ENCODE measurements at places on chromosomes 3 and 15. TPM values are rescaled to one million over a fixed set of nuclear protein-coding genes. Genes with fewer than 3 reads are reported as not detected.

The CYP1A2 gene
- not detected for total RNA-seq

DNA sequence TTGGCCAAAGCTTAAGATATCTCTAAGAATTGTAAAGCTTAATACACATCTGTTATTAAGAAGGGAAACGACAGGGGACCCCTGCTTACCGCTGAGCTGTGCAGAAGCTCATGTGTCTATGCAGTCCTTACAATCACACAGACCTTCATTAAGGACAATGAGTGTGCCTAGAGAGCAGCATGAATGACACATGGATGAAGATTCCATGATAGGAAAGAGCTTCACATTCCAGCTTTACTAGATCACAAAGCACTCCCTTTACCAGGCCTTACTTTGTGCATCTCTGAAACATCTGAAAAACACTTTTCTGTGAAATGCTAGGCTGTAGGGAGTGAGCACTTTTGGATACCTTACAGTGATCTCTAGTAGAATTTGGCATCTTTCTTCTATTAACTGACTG lies 32.0 kb downstream of the RNF168 start:
- DNase-seq: no peak
- no peaks in the 10 kb centered on the region for H3K4me1 ChIP-seq
- H3K27ac ChIP-seq: no peak overlapping the region
- H3K36me3 ChIP-seq: peaks cover 12% of the 10 kb centered on the region
- H3K4me3 ChIP-seq: no peak overlapping the region
- no peaks in the 10 kb centered on the region for H3K27me3 ChIP-seq

The IGSF11 gene
- 2.2 TPM for total RNA-seq

DNA sequence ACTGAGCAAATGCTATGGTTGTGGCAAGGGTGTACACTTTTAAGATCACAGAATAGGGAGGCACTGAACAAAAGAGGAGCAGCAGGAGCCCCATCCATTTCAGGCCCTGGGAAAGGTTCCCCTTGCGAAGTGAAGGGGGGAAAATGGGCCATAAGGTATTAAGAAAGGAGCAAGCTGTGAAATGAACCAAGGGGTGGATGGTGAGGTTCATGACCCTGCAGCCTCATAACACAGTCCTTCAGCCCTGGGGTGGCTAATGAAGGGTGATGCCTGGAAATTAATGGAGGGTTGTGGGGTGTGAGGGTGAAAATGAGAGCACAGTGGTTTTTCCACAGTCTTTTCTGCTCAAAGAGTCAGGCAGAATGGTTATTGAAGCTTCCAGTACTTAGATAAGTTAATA lies 150.1 kb downstream of the PDZRN3 start:
- no peak for DNase-seq
- peaks cover 14% of the 10 kb centered on the region for H3K4me1 ChIP-seq
- H3K27ac ChIP-seq: no peak overlapping the region
- H3K27me3 ChIP-seq: no peaks in the 10 kb centered on the region

The SPSB4 gene
- total RNA-seq: 35.1 TPM

The FETUB gene
- total RNA-seq: not detected

The CLEC3B gene
- not detected for total RNA-seq

DNA sequence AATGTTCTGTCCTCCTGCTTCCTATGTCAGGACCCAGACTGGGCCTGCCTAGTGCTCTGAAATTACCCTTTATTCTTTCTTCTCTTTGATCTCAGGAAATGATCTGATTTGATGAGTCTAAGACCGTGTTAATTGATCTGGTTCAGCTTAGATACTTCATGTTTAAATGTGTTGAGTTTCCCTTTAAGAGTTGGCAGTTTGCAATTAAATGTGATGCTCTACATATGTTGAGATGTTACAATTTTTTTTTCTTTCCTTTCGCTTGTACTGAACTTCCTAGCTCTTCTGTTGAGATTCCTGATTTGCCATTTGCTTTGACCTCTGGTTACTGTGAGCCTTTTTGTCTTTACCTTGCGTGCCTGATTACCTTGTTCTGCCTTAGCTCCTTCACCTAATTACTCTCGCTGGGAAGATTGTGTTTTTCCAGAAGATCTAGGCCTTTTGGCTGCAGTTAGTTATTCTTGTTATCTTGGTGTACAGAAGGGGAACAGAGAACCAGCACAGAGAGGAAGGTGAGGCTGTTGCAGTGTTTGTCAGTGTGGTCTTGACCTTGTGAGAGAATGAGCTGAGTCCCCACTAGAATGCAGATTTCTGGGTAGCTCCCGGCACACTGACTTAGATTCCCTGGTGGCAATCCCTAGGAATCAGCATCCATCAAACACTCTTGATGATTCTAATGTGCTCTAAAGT lies 203.6 kb downstream of the EDEM1 start:
- H3K4me3 ChIP-seq: no peak overlapping the region
- H3K27ac ChIP-seq: no peak overlapping the region
- no peaks in the 10 kb centered on the region for H3K4me1 ChIP-seq
- no peaks in the 10 kb centered on the region for H3K36me3 ChIP-seq
- H3K27me3 ChIP-seq: peaks cover under 1% of the 10 kb centered on the region
- DNase-seq: no peak

- no peaks in the 10 kb centered on the region for H3K36me3 ChIP-seq
- H3K27ac ChIP-seq: no peak within 1 kb of the TSS
- no peaks in the 10 kb centered on the region for H3K4me1 ChIP-seq
- DNase-seq: peak; percentile 51
Observed at GRCh38 chr3:114178770-114179368, at the start of gene DRD3. TSS of gene DRD3 (minus strand) at chr3:114179052. CDS start at chr3:114171992, 7,060 bp downstream.

GRCh38 chr3:105970283-105970682 lies 101.5 kb upstream of the CBLB start:
- H3K27me3 ChIP-seq: no peaks in the 10 kb centered on the region
- H3K4me1 ChIP-seq: peaks cover 9% of the 10 kb centered on the region
- no peak for DNase-seq

Measured in neural crest cell (in vitro differentiated cells).